Glomerular endothelial cell (primary cell): ENCODE measurements at places on chromosomes 16 and 17. TPM values are rescaled to one million over a fixed set of nuclear protein-coding genes. Genes with fewer than 3 reads are reported as not detected.

The VAT1 gene
- total RNA-seq: 602 and 750 TPM in 2 replicates

The DOC2A gene
- total RNA-seq: 0.06 and 0.10 TPM in 2 replicates

The CCL22 gene
- total RNA-seq: 0.15 TPM in 1 of 2 replicates, not detected in the other

The RPH3AL gene
- total RNA-seq: 16.1 and 18.7 TPM in 2 replicates

The NKD1 gene
- total RNA-seq: under 0.01 TPM in 1 of 2 replicates, not detected in the other

The ARL16 gene
- 25.6 and 38.8 TPM in 2 replicates for total RNA-seq

The PIPOX gene
- 1.5 TPM in 1 of 2 replicates, not detected in the other for total RNA-seq

The TERB1 gene
- not detected in 2 replicates for total RNA-seq

The DDX5 gene
- total RNA-seq: 682 and 789 TPM in 2 replicates
